ENCODE measurements at places on chromosomes 5 and 9.

GRCh38 chr9:113614843-113615648 is 151.5 kb downstream of the RGS3 start:
- peaks cover 49% of the 10 kb centered on the region for H3K4me1 ChIP-seq
- H3K27me3 ChIP-seq, result no peaks in the 10 kb centered on the region
- H3K4me3 ChIP-seq, result no peak overlapping the region
- H3K27ac ChIP-seq, result peak overlapping the region; percentile 97
- peak; percentile 92 for DNase-seq

- no peaks in the 10 kb centered on the region for H3K27me3 ChIP-seq
- no peak overlapping the region for H3K4me3 ChIP-seq
- DNase-seq, result no peak
- H3K27ac ChIP-seq, result no peak overlapping the region
Measured at GRCh38 chr5:160616712-160617497, 195.2 kb downstream of the PTTG1 start.

- no peaks in the 10 kb centered on the region for H3K27me3 ChIP-seq
- H3K4me1 ChIP-seq, result no peaks in the 10 kb centered on the region
- no peak overlapping the region for H3K27ac ChIP-seq
- H3K36me3 ChIP-seq, result no peaks in the 10 kb centered on the region
- no peak overlapping the region for H3K4me3 ChIP-seq
Measured at GRCh38 chr5:125603321-125603720, 819.9 kb upstream of the GRAMD2B start.

DNA sequence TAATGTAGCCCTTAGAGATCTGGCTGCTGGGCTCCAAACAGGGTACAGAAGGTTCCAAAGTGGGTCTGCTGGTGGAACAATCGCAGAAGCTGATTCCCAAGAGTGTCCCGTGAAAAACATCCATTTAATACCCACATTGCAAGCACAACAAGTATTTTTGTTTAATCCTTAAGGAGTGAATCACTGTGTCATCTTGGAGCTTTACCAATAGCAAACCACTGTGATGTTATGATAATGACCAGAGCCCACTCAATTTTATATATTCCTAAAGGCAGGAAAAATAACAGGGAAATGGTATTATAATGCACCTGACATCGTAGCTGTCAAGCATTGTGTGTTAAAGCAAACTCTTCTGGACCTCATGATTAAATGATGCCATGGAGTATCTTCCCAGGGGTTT is 291.9 kb downstream of the FBXL7 start:
- no peak overlapping the region for H3K27ac ChIP-seq
- H3K27me3 ChIP-seq, result no peaks in the 10 kb centered on the region
- H3K4me3 ChIP-seq, result no peak overlapping the region
- DNase-seq, result no peak
- H3K4me1 ChIP-seq, result no peaks in the 10 kb centered on the region

DNA sequence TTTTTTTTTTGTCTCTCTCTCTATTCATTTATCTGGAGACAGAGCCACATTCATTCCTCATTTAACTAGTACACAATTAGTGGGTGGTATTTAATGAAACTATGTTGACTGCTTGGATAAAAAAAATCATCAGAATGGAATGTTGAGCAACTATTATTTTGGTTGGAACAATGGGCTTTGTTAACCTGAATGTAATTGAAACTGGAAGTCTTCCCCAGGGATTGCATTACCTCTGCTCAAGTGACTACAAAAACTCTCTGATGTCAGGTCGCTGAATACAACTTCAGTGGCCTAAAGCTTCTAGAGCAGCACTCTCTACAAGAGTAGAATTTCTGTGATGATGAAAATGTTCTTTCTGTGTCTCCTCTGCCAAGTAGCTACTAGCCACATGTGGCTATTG is 295.8 kb downstream of the DEPDC1B start:
- H3K4me3 ChIP-seq, result no peak overlapping the region
- no peak overlapping the region for H3K27ac ChIP-seq
- no peaks in the 10 kb centered on the region for H3K27me3 ChIP-seq
- no peaks in the 10 kb centered on the region for H3K36me3 ChIP-seq
- DNase-seq, result no peak

GRCh38 chr9:87818308-87818707 is 64.4 kb upstream of the SPATA31E1 start:
- no peak overlapping the region for H3K27ac ChIP-seq
- DNase-seq, result no peak
- no peaks in the 10 kb centered on the region for H3K27me3 ChIP-seq
- no peaks in the 10 kb centered on the region for H3K36me3 ChIP-seq

GRCh38 chr5:124634741-124635323 is 111.6 kb downstream of the ZNF608 start:
- no peaks in the 10 kb centered on the region for H3K36me3 ChIP-seq
- H3K27me3 ChIP-seq, result no peaks in the 10 kb centered on the region
- no peak overlapping the region for H3K27ac ChIP-seq
- no peak for DNase-seq

DNA sequence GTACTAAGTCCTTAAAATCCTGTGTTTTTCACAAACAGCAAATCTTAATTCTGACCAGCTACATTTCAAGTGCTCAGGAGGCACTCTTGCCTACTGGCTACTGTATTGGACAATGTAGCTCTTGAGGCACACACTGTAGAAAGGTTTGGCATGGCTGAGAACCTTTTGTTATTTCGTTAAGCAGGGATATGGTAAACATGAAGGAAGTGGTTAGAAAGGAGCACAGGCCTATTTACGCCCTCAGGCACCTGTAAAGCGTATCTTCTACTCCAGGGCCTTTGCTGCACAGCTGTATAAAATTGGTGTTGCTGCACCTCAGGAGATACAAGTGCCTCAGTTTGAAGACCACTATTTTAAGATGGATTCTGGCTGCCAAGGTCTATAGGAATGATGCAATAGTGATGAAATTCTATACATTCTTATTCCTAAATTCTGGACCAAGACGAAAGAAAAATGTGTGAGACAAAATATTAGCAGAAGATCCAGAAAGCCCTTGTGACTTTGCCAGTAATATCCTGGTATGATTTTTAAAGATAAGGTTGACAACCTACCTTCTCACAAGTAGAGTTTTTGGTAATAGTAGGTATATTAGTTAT is 9.3 kb upstream of the OTULIN start:
- H3K4me1 ChIP-seq, result no peaks in the 10 kb centered on the region
- H3K27me3 ChIP-seq, result no peaks in the 10 kb centered on the region
- no peak for DNase-seq
- H3K4me3 ChIP-seq, result no peak overlapping the region

- H3K27me3 ChIP-seq, result no peaks in the 10 kb centered on the region
- no peaks in the 10 kb centered on the region for H3K36me3 ChIP-seq
- H3K4me1 ChIP-seq, result no peaks in the 10 kb centered on the region
- H3K27ac ChIP-seq, result no peak overlapping the region
Measured at GRCh38 chr5:30662373-30662772, 531.1 kb upstream of the CDH6 start.

DNA sequence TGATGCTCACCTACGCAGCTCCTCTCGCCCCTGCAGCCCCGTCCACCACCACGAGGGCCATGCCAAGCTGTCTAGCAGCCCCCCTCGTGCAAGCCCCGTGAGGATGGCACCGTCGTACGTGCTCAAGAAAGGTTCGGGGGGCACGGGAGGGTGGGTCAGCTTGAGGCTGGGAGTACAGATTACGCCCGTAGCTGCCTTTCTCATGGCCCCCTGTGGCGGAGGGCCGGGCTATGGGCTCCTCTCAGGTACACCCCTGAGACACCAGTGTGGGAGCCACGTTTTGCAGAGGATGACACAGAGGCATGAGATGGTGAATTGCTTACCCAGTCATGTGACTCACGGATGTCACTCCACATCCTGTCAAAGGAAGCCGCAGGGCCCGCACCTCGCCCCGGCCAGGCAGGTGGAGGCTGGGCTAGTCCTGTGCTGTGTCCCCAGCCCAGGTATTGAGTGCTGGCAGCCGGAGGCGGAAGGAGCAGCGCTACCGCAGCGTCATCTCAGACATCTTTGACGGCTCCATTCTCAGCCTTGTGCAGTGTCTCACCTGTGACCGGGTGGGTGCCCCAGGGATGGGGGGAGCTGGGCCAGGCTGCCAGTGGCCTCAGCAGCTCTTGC is 33.7 kb downstream of the USP20 start:
- no peak overlapping the region for H3K27ac ChIP-seq
- DNase-seq, result no peak
- peaks cover 55% of the 10 kb centered on the region for H3K36me3 ChIP-seq
- no peaks in the 10 kb centered on the region for H3K27me3 ChIP-seq
- no peaks in the 10 kb centered on the region for H3K4me1 ChIP-seq
- H3K4me3 ChIP-seq, result no peak overlapping the region

- no peaks in the 10 kb centered on the region for H3K4me1 ChIP-seq
- no peaks in the 10 kb centered on the region for H3K27me3 ChIP-seq
- no peak overlapping the region for H3K4me3 ChIP-seq
- H3K27ac ChIP-seq, result no peak overlapping the region
- H3K36me3 ChIP-seq, result no peaks in the 10 kb centered on the region
Measured at GRCh38 chr5:52107210-52107905, 680.4 kb upstream of the ITGA1 start.

DNA sequence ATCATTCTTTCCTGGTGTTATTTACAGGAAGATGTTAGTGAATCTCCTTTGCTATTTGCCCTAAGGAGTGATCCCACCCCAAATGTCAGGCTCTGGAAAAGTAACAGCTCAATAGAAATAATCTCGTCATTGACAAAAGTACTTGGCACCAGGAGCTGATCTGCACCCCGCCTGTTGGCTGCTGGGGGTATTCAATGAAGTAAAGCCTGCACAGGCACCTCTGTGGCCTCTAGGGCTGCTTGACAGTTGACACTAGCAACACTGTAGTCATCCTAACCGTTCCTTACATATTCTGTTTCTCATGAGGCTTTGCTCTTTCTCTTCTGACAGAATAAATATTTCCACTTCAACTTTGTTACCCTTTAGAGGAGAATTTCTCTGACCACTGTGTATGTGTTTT is 103.4 kb downstream of the DOCK2 start:
- no peaks in the 10 kb centered on the region for H3K27me3 ChIP-seq
- no peak for DNase-seq
- H3K4me1 ChIP-seq, result no peaks in the 10 kb centered on the region
- H3K4me3 ChIP-seq, result no peak overlapping the region
- H3K36me3 ChIP-seq, result no peaks in the 10 kb centered on the region

DNA sequence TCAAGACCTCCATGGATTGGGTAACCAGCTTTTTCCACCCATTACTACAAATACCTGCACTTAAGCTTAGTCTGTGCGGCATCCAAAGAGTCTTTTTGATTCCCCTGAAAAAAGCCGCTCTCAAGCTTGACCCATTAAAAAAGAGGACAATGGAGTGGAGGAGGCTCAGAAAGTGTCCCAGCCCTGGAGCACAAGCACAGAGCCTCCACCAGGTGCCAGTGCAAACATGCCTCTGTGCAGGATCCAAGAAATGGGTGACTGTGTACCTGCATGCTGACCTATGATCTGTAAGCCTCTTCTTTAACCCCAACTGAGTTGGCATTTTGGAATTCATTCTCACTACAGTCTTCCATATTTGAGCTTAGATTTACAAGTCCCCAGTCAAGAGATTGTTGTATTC is 168.3 kb upstream of the TLE4 start:
- H3K27me3 ChIP-seq, result no peaks in the 10 kb centered on the region
- no peaks in the 10 kb centered on the region for H3K36me3 ChIP-seq
- no peak for DNase-seq
- no peak overlapping the region for H3K27ac ChIP-seq

- no peak for DNase-seq
- H3K36me3 ChIP-seq, result no peaks in the 10 kb centered on the region
- H3K4me1 ChIP-seq, result no peaks in the 10 kb centered on the region
- no peaks in the 10 kb centered on the region for H3K27me3 ChIP-seq
- H3K4me3 ChIP-seq, result no peak overlapping the region
Measured at GRCh38 chr5:115774684-115775083, 41.8 kb downstream of the CDO1 start.

DNA sequence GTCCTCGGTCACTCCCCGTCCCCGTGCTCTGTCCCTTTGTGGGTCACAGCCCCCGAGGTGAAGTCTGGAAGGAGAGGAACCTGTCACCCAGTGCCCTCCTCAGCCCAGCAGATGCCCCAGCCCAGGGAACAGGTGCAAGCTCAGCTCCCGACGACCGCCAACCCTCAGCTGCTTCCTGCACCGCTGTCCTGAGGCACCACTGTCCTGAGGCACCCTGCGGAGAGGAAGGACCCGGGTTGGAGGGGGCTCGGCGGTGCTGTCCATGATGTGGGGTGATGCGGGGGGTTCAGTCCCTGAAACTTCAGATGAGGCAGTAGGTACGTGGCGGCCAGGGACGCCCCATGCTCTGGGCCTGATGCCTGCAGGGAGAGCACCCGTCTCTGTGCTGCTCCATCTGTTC is 81.4 kb downstream of the COL5A1 start:
- no peak overlapping the region for H3K4me3 ChIP-seq
- peaks cover 5% of the 10 kb centered on the region for H3K36me3 ChIP-seq
- no peak overlapping the region for H3K27ac ChIP-seq
- H3K27me3 ChIP-seq, result no peaks in the 10 kb centered on the region

DNA sequence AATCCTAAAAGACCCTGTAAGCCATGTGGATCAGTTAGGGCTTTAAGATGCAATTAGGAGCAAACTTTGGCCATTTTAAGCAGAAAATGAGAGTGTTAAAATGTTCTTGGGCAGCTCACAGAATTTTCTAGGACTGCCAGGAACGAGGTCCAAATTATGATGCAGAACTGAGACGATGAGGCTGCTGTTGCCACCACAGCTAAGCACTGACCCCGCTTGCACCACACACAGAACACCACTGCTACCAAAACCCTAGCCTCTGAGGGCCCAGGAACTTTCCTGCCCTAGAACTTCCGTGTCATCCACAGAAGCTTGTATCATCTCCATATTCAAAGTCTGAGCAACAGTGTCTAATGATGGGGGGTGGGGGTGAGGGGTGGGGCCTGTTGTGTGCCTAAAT is 41.0 kb upstream of the PCSK1 start:
- H3K36me3 ChIP-seq, result no peaks in the 10 kb centered on the region
- no peak overlapping the region for H3K4me3 ChIP-seq
- DNase-seq, result no peak
- no peaks in the 10 kb centered on the region for H3K4me1 ChIP-seq

GRCh38 chr9:113474360-113475028 is 11.0 kb downstream of the RGS3 start:
- no peaks in the 10 kb centered on the region for H3K36me3 ChIP-seq
- peak; percentile 53 for DNase-seq
- peaks cover 19% of the 10 kb centered on the region for H3K4me1 ChIP-seq
- H3K27me3 ChIP-seq, result no peaks in the 10 kb centered on the region
- no peak overlapping the region for H3K27ac ChIP-seq

GRCh38 chr5:95134326-95134725 is 150.6 kb downstream of the MCTP1 start:
- H3K4me1 ChIP-seq, result no peaks in the 10 kb centered on the region
- H3K27me3 ChIP-seq, result no peaks in the 10 kb centered on the region
- no peaks in the 10 kb centered on the region for H3K36me3 ChIP-seq
- H3K27ac ChIP-seq, result no peak overlapping the region
- no peak overlapping the region for H3K4me3 ChIP-seq

GRCh38 chr9:80028501-80028900 is 456.7 kb downstream of the TLE4 start:
- no peaks in the 10 kb centered on the region for H3K27me3 ChIP-seq
- DNase-seq, result no peak
- H3K36me3 ChIP-seq, result no peaks in the 10 kb centered on the region
- H3K4me1 ChIP-seq, result no peaks in the 10 kb centered on the region

- no peak overlapping the region for H3K27ac ChIP-seq
- DNase-seq, result no peak
- H3K27me3 ChIP-seq, result no peaks in the 10 kb centered on the region
- no peak overlapping the region for H3K4me3 ChIP-seq
Measured at GRCh38 chr5:62731022-62731421, 152.4 kb downstream of the LRRC70 start.

- no peaks in the 10 kb centered on the region for H3K4me1 ChIP-seq
- DNase-seq, result peak; percentile 72
- no peak overlapping the region for H3K4me3 ChIP-seq
- H3K27me3 ChIP-seq, result no peaks in the 10 kb centered on the region
- no peak overlapping the region for H3K27ac ChIP-seq
Measured at GRCh38 chr9:134929193-134930158, 11.8 kb upstream of the FCN1 start.

Measured in ascending aorta (tissue), 2 donors.